ENCODE measurements at places on chromosomes 2 and 18.

- no peak for DNase-seq
Measured at GRCh38 chr18:44696892-44697291, 16.2 kb downstream of the SETBP1 start.

GRCh38 chr2:22867973-22868372 lies 517.0 kb upstream of the KLHL29 start:
- DNase-seq, result no peak

DNA sequence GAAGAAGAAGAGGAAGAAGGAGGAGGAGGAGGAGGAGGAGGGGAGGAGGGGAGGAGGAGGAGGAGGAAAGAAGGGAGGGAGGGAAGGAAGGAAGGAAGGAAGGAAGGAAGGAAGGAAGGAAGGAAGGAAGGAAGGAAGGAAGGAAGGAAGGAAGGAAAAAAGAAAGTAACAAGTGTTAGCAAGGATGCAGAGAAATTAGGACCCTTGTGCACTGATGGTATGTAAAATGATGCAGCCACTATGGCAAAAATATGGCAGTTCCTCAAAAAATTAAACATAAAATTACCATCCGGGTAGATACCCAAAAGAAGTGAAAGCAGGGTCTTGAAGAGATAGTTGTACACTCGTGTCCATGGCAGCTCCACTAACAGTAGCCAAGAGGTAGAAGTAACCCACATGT lies 67.4 kb downstream of the DYM start:
- DNase-seq, result no peak

DNA sequence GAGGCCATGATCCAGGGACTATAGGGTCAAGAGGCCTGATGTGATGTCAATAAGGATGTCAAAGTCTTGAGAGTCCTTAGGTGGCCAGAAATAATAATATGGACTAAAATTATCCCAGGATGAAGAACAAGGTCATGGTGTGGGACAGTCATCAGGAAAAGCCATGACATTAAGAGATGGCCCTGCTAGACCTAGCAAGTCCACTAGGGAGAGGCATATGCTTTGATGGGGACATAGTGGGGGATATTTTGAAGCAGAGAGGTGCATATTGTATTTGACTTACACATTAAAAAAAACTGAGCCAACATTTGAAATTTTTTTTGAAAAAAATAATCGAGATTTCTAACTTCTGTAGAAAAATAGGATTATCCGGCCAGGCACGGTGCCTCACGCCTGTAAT lies 53.3 kb upstream of the CXCR4 start:
- DNase-seq, result no peak

- DNase-seq, result no peak
Measured at GRCh38 chr18:37508207-37508606, 57.4 kb downstream of the CELF4 start.

- no peak for DNase-seq
Measured at GRCh38 chr2:69386360-69386759, 667 bp downstream of the GFPT1 start.

DNA sequence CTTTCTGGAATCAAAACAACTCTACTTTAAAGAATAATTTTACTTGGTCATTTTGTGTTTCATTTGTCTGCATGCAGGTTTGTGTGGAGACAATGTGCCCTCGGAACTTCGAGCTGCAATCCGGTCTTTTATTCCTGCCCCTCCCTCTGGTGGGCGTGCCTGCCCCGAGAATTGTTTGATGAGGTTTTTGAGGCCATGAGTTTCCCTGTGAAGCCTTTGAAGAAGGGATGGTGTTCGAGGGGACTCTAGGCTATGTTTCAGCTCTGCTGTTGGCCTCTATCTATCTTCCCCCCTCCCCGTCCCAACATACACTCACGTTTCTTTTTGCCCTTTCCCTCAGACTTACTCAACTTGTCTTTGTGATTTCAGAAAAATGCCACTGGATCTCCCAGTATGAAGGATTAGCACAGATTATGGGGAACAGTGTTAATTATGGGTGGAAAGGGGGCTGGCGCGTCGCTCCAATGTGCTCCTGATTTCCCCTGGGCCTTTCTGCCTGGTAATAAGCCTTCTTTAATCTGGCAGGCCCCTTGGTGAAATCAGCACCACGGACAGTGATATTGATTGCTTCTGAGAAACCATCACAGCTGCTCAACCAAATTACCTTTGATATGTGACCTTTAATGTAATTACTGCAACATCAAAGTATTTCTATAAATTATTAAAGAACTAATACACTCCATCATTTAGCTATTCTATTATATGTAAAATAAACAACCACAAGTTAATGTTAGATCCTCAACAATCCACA lies 82.2 kb downstream of the CELF4 start:
- DNase-seq, result peak; percentile 29

GRCh38 chr2:201151127-201151981 lies 31.6 kb upstream of the CASP10 start:
- DNase-seq, result peak; percentile 95

GRCh38 chr2:96801005-96801785 lies 14.9 kb upstream of the CNNM3 start:
- peak; percentile 34 for DNase-seq

DNA sequence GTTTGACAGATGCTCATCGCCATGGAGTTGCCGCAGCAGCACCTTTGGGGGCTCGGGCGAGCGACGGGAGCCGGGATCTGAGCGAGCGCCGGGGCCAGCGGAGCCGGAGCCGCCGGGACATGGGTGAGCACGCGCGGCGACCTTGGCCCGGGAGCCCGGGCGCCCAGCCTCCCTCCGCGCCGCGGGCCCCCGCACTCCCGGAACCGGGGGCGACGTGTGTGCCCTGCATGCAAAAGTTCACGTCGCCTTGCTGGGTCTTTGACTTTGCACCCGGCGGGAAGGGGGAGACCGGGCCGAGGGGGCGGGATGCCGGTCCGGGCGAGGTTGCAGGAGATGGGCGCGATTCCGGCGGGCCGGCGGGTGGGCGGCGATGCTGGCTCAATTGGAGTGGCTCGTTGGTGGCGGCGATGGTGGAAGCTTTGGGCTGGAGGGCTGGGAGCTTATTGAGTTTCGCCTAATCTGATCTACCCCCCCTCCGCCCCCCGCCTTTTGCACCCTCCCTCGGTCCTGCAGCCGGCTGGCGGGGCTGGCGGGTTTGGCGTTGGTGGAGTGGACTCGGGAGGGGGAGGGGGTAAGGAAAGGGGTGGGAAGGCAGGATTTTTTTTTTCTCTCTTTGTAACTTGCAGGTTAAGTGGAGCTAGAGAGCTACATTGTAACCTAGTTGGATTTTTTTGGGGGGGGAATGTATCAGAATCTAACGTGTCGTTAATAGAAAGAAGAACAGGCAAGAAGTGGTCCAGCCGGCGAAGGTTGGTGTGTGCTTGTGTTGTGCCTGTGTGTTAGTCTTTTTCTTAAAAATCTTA lies at the start of gene SETBP1:
Gene SETBP1, plus strand, starts transcription at position 616 of the 803 bp plus-strand sequence. CDS start 20,459 bp downstream, outside the sequence.
- DNase-seq, result peak; percentile 46

GRCh38 chr2:168156661-168157060 lies 90.7 kb downstream of the STK39 start:
- DNase-seq, result peak; percentile 27

DNA sequence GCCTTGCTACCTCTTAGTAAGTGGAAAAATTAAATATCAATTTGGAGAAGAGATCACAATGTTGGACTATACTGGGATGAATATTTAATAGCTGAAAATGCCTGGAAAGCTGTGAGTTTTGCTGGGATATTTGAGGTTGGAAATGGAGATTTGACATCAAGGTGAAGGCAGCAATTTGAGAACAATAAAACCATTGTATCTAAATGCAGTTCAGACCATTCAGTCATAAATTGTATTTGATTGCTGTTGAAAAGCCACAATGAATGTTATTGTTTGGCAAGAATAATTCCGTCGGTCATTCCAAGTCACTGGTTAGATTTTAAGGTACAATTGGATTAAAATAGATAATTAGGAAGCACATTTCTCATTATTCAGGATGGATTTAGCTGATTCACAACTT lies 325.6 kb downstream of the HRH4 start:
- no peak for DNase-seq

- no peak for DNase-seq
Measured at GRCh38 chr2:220646424-220646823, 925.7 kb downstream of the EPHA4 start.

DNA sequence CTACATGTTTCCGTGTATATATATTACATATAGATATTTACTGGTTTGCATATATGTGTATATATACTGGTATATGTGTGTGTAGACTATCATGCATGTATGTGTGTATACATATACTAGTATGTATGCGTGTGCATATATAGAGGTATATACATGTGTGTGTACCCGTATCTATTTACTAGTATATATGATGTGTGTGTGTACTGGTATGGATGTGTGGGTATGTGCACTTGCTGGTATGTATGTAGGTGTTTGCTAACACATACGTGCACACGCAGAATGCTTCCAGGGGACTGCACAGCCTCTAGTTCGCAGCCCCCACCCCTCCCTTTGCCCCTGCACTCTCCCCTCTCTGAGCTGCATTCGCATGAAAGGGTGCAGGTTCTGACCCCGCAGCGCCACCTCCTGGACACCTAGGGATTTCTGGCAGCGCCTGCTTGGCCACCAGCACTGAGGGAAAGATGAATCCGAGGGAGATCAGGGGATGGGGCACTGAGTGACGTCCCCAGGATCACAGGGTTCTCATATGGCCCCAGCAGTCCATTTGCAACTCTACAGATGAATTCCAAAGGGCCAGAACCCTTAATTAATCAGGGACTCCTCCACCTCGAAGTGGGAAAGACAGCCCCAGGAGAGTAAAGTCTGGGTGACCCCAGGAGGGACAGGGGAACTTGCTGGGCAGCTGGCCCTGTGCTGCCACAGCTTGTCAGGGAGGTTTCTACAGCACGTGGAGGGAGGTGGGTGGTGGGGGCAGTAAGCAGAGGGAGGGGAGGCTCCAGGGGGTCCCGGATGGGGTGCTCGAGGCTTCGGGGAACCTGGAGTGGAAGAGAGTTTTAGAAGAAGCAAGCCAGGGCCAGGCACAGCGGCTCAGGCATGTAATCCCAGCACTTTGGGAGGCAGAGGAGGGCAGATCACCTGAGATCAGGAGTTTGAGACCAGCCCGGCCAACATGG lies 66.8 kb upstream of the ASAP2 start:
- peak; percentile 56 for DNase-seq

GRCh38 chr2:30588994-30589393 lies 141.9 kb downstream of the LCLAT1 start:
- DNase-seq, result peak; percentile 70

- peak; percentile 69 for DNase-seq
Measured at GRCh38 chr2:75500633-75501032, 60.1 kb downstream of the EVA1A start.

- peak; percentile 8 for DNase-seq
Measured at GRCh38 chr2:126719833-126720351, 63.9 kb downstream of the GYPC start.

DNA sequence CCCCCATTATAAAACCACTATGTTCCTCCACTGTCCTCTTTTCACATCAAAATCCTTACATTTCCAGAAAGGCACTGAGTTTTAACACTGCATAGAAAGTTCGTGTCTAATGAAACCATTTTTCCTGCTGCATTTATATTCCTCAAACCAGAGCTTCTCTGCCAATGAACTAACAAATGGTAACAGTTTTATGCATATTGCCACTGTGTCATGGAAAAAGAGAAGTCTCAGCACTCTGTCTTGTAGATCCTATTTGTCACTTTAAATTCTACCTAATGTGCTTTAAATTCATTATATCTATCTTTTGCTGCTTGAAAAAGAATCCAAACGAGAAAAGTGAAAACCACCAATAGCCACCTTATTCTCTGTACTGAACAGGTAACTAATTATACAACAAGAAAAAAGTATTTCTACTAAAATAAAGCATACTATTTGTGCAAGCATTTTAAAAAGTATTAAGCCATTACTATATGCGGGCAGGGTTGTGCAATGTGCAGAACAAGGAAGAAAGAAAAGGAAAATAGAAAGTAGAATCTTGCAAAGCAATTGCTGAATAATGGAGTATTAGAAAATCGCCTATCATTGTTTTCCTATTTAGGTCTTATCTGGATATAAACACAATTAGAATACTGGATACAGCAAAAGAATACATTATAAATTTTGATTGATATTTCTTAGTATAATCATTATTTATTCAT lies 328.9 kb downstream of the ZEB2 start:
- no peak for DNase-seq

DNA sequence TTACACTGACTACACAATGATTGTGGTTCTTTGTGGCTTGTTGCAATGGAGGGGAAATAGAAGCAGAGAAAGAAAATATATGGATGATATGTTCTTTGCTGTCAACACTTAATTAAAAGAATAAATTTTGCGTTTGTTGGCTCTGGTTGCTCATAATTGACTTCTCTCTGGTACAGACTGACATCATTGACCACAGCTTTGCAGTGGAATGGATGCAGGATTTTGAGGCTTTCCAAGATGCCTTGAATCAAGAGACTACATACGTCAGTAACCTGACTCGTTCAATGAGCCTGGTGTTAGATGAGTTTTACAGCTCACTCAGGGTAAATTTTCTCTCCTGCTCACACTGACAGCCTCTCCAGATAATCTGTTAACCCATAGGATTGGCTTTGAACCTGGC lies 9.9 kb downstream of the GPN1 start:
- DNase-seq, result no peak

GRCh38 chr2:187545238-187545751 lies 8.9 kb downstream of the TFPI start:
- DNase-seq, result no peak

DNA sequence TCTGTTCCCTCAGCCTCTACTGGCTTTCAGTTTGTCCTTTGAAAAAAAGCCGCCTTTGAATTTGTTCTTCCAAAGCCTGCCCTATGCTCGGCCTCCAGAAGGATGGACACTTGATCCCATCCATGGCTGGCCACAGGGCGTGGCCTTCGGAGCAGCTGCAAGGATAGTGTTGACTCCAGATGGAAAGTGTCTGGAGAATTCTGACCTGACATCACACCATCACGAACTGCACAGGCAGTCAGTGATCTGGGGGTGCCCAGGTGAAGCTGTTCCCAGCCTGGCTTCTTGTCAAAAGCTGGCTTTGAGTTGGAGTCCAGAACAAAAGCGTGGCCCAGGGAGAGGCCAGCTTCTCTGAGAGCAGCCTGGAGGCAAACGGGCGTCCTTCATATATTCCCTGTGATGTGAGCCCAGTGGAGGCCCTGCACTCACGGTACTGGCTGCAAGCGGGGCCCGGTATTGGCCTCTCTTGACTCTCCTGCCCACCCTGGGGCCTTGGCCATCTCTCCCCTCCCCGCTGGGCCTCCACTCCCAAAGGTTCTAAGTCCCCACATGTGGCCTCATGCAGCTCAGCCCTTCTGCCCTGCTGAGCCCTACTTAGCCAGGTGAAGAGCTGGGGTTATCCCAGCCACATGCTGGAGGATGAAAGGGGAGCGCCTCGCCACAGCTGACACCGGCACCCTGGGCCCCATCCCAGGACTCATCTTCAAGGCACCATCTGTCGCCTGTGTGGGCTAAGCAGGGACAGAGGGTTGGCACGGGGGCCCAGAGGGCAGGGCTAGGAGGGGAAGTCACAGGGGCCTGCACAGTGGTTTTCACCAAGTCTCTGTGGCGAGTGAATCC lies 20.4 kb upstream of the ATOH8 start:
- DNase-seq, result no peak

GRCh38 chr2:45822272-45822630 lies 170.8 kb downstream of the PRKCE start:
- DNase-seq, result no peak
